Activated naive CD4-positive, alpha-beta T cell (primary cell): ENCODE measurements at places on chromosomes 12 and 14.

GRCh38 chr14:101706509-101707067 is 54.9 kb upstream of the PPP2R5C start:
- DNase-seq: no peak

DNA sequence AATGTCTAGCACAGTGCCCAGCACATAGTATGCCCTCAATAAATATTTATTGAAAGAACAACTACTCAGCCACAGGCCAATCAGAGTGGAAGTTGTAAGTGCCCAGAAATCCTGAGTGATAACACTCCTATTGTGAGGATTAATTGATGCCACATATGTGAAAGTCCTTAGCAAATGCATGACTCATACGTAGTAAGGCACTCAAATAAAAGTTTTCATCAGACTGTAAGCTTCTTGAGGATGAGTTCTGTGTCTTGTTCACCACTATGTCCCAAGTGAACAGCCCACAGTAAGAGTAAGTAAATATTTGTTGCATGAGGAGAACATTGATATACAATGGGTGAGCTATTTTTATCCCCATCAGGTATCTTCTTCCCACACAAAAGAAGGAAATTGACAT is 24.7 kb upstream of the ANO6 start:
- DNase-seq: no peak

- no peak for DNase-seq
These were observed 43.0 kb downstream of the GLRX5 start for GRCh38 chr14:95577870-95578269.

DNA sequence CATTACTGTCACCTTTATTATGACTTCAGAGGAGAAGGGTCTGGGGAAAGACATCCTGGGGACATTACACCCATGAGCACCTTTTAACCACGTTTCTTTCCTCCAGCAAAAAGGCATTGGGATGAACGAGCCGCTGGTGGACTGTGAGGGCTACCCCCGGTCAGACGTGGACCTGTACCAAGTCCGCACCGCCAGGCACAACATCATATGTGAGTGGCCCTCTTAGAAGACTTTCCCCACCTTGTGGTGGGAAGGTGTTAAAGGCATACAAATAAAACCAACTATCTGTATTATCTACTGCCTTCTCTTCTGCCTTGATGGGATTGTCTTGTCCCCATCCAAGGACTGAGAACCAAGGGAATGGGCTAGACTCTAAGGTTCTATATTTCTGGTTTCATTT is 6.0 kb downstream of the PSMD9 start:
- DNase-seq: peak; percentile 10

- no peak for DNase-seq
These were observed 7.0 kb downstream of the TRMT61A start for GRCh38 chr14:103535891-103536565.

DNA sequence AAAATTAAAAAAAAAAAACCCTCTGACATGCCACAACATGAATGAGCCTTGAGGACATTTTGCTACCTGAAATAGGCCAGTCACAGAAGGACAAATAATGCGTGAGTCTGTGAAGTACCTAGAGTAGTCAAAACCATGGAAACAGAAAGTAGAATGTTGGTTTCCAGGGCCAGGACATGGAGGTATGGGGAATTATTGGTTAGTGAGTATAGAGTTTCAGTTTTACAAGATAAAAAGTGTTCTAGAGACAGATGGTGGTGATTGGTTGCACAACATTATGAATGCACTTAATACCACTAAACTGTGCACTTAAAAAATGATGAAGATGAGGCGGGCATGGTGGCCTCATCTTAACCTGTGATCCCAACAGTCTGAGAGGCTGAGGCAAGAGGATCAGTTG is 47.6 kb upstream of the ZFP36L1 start:
- DNase-seq: no peak

DNA sequence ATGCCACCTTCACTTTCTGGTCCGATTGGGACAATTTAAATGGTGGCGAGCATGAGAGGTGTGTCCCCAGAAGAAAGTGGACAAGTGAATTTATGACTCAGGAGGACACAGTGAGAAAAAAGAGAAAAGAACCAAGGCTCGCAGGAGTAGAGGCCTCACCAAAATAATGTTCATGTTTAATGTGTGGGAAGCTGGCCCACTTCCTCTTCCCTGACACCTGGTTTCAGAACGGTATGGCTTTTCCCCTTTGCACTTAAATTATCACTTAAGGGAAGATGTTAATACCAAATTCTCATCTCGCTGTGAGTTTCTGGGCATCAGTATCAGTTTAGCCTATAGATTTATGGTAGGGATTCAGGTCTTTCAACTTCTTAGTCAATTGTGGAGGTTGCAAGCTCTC is 226.4 kb downstream of the GLT1D1 start:
- DNase-seq: no peak

DNA sequence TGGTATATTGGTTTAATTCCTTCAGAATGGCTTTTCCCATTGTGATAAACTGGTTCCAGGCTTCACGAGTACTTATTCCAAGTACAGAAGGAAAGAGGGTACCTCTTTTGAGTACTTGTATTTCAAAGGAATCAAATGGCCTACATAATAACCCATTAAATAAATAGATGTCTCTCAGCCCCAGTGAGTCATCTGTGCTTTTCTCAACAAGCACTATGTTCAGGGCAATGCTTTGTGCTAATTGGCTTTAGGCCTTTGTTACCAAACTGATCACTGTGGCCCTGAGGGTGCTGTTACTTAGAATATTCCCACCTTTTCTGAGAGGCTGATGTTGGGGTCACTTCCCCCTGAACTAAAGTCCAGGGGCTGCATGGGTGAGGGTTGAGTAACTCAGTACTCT is 107.1 kb downstream of the LRRK2 start:
- no peak for DNase-seq

DNA sequence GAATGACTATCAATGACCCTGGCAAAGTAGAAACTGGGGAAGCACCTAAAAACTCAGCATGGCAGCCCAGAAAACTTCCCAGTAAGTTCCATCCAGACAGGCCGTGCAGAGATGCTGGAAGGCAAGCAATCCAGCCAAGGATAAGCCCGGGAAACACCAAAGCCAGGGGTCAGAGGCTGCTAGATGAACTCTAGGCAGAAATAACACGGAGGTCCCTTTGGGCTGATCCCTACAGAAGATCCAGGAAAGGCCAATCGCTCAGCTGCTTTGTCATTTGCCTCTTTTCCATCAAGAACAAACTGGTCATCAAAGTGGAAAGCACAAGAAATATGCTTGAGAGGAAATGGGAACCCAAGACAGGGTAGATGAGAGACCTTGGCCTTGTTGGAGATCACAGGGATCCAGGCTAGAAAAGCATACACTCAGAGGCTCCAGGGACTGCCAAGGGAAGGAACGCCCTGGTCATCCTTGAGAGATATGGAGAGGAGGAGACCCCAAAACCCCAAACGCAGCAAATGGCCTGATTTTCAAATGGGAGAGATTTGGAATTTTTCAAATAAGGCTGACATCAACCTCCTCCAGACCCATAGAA is 6.5 kb downstream of the KRT79 start:
- no peak for DNase-seq

- no peak for DNase-seq
These were observed 24.7 kb downstream of the TRAPPC6B start for GRCh38 chr14:39145266-39145966.

DNA sequence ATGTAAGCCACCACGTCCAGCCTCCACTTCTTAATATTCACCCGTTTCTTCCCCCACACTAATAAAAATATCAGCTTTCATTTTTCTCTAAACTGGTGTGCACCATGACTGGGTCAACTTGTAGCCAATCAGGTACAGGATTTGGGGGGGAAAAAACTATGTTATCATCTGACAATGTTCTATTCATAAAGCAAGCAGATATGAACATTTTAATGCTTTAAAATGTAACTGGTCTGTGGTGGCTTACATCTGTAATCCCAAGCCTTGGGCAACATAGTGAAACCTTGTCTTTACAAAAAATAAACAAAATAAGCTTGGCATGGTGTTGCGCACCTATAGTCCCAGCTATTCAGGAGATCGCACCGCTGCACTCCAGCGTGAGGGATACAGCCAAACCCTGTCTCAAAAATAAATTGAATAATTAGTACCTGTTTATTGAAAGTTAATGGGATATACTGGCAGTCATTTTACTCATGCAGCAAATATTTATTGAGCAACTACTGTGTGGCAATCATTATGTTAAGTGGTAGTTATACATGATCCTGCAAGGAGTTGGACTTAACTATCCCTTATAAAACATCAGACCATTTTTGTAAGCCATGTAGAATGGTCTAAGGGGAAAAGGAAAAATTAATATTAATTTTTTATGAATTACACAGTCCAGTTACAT is 15.3 kb upstream of the ITPR2 start:
- no peak for DNase-seq

GRCh38 chr12:118773956-118774723 is 207.2 kb upstream of the SRRM4 start:
- DNase-seq: no peak

GRCh38 chr14:86596024-86596423 is 1066.1 kb downstream of the FLRT2 start:
- DNase-seq: no peak

DNA sequence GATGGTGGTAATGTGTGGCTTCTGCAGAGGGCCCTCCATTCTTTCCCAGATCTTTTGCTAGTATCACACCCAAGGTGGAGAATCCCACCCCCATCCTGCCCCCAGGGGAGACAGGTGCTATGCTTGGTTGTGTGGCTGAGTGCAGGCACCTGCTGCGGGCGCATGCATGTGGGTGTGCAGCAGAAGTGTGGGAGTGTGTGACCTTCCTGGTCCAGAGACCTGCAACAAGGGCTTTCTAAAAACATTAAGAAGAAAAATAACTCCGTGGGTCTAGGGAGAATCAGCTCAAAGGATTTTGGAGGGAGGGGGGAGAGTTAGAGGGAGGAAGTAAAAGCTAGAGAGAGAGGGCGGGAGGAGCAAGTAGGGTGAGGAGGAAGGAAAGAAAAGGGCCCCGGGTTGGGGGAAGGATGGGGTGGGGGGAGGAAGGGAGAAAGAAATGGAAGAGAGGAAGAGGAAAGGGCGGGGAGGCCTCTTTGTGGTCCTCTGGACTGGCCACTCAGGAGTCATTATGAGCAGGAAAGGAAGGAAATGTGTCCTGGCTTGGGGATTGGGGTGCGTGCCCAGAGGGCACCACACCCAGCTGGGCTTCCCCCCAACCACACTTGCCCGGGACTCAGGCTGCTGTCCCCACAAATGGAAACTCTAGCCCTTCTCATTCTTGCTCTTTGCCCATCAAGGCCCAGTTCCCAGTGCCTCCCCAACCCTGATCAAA is 3.1 kb upstream of the FIGNL2 start:
- no peak for DNase-seq

GRCh38 chr12:1738446-1738845 is 47.6 kb downstream of the ADIPOR2 start:
- no peak for DNase-seq

GRCh38 chr14:62629176-62629725 is 416.0 kb downstream of the KCNH5 start:
- no peak for DNase-seq

GRCh38 chr12:76713130-76713529 is 50.8 kb upstream of the ZDHHC17 start:
- no peak for DNase-seq

- DNase-seq: no peak
These were observed 60.5 kb downstream of the PRKAB1 start for GRCh38 chr12:119728444-119728745.

- no peak for DNase-seq
These were observed 249.4 kb downstream of the PDZRN4 start for GRCh38 chr12:41437563-41437962.

DNA sequence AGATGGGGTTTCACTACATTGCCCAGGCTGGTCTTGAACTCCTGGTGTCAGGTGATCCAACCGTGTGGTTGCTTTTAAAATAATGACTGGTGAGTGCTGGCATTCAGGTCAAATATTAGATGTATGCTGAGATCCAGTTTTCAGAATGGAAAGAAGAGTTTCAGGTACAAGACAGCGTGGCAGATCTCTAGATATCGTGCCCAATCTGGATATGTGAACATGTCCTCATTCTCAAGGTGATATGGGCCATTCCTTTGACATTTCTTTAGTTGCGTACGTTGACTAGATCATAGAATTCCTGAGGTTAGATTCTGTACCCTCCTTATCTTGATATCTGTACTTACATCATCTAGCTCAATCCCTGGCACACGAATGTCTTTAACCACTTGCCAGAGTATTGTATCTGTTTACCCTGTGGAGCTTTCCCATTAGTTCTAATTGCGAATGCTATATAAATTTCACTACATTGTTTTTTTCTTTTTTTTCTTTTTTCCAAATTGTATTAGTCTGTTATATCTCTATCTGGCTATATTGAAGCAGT is 80.2 kb downstream of the ANO6 start:
- no peak for DNase-seq

- no peak for DNase-seq
These were observed 11.6 kb upstream of the CCDC85C start for GRCh38 chr14:99615497-99616157.

DNA sequence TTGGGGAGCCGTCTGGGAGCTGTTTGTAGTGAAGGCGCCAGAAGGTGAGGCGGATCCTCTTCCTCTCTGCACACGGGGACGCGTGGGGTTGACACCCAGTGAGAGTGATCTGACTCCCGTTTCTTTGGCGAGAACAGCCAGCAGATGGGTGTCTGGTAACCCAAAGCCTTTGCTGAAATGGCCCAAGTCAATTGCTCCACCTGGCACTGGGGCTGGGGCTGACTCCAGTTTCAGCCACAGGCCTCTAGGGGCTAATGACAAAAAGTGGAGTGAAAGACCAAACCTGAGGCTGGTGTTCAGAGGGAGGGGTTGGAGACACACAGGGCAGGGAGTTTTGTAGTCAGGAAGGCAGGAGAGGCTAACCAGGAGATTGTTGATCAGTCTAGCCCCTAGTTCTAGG is 87.0 kb downstream of the FRMD6 start:
- DNase-seq: no peak

DNA sequence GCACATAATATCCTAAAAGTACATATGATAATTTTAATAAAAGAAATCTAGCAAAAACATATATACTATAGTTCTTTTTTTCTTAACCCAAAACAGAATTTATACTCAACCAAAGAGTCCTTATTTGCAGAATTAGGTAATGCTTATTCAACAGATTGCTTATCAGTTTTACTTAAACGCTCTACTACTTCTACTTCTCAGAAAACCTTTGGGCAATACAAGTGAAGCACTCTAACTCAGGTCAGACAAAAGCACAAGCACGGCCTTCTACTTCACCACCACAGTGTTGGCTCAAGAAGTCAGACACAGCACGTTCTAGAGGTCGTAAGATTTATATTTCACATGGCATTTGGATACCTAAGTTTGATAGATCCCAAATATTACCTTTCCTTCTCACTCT is 29.2 kb downstream of the DICER1 start:
- no peak for DNase-seq

DNA sequence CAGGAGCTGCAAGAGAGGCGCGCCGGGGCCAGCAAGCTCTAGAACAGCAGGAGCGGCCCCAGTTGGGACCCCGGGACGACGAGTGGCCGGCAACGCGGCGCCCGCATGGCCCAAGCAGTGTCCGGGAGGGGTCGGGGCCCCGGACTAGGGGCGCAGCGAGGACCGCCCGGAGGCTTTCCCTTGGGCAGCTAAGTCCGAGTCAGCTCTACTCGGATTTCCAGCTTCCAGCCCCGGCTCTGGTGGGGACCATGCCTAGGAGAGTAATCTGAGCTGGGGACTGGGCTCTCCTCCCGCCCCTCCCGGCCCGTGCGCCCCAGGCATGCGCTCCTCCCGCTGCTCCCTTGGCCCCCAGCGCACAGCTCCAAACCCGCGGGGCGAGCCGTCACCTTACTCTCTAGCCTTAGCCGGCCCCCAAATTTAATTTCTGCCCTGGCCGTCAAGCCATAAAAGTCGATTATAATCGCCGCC is 41.6 kb upstream of the CAPRIN2 start:
- no peak for DNase-seq

- DNase-seq: no peak
These were observed 13.4 kb upstream of the SLC6A12 start for GRCh38 chr12:227286-227915.

GRCh38 chr12:29067430-29067829 is 81.6 kb upstream of the FAR2 start:
- DNase-seq: no peak
